Naive B cell (primary cell): ENCODE measurements at places on chromosomes 1 and 21.

- DNase-seq: no peak
Measured at GRCh38 chr1:10181154-10181553, 29.2 kb upstream of the KIF1B start.

DNA sequence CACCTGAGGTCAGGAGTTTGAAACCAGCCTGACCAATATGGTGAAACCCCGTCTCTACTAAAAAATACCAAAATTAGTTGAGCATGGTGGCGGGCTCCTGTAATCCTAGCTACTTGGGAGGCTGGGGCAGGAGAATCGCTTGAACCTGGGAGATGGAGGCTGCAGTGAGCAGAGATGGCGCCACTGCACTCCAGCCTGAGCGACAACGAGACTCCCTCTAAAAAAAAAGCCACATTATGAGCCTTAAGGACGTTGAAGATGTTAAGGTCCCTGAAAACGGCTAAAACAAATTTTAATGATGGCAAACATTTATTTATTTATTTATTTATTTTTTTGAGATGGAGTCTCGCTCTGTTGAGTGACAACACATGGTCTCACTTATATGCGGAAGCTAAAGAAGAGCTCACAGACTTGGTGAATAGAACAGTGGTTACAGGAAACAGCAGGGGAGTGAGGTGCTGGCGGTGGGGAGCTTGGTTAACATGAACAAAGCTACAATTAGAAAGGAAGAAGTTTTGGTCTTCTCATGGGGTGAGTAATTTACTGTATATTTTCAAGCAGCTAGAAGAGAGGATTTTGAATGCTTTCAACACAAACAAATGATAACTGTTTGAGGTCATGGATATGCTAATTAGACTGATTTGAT is 47.1 kb downstream of the TCP10L start:
- DNase-seq: no peak

- DNase-seq: no peak
Measured at GRCh38 chr21:45539046-45539795, 3.0 kb downstream of the SLC19A1 start.

DNA sequence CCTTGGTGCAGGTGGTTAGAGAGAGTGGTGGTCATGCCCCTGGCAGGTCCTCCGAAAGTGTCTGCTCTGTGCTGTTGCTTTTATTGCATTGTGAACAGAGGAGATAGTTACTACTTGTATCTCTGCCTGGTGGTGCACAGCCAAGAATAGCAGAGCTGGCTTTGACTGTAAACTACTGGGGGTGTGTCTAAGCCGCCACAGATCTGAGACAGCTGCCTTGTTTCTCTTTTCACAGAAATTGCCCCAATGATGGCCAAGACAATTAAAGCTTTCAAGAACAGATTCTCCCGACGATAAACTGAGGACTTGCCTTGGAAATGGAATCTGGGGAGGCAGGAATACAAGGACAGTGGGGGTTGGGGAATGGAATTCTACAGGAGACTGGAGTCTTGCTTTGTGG is 16.0 kb downstream of the ELOA start:
- no peak for DNase-seq

DNA sequence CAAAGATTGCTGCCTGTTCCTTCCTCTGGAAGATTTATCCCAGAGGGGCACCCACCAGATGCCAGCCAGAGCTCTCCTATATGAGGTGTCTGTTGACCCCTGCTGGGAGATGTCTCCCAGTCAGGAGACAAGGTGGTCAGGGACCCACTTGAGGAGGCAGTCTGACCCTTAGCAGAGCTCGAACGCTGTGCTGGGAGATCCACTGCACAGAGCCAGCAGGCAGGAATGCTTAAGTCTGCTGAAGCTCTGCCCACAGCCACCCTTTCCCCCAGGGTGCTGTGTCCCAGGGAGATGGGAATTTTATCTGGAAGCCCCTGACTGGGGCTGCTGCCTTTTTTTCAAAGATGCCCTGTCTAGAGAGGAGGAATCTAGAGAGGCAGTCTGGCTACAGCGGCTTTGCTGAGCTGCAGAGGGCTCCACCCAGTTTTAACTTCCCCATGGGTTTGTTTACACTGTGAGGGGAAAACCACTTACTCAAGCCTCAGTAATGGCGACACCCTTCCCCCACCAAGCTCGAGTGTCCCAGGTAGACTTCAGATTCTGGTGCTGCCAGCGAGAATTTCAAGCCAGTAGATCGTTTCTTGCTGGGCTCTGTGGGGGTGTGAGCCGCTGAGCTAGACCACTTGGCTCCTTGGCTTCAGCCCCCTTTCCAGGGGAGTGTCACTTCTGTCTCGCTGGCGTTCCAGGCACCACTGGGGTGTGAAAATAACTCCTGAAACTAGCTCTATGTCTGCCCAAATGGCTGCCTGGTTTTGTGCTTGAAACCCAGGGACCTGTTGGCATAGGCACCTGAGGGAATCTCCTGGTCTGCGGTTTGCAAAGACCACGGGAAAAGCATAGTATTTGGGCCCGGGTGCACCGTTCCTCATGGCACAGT is 51.1 kb upstream of the PDC start:
- peak; percentile 31 for DNase-seq

DNA sequence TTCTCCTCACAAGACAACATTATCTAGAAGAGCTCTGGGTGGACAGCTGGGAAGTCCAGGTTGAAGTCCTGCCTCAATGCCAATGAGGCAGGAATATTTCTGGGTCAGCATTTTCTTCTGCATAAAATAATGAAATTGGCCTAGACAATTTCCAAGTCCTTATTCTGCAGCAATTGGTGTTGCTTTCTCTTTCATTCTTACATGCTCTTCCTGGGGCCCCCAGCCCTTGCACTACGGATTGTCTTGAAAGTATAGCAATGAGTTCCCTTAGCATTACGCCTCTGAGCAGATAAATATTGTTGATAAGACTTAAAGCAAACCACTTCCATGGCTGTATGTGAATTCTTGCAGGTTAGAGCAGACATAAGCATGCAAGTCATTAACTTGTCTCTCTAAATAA is 188.5 kb downstream of the TGFBR3 start:
- no peak for DNase-seq

DNA sequence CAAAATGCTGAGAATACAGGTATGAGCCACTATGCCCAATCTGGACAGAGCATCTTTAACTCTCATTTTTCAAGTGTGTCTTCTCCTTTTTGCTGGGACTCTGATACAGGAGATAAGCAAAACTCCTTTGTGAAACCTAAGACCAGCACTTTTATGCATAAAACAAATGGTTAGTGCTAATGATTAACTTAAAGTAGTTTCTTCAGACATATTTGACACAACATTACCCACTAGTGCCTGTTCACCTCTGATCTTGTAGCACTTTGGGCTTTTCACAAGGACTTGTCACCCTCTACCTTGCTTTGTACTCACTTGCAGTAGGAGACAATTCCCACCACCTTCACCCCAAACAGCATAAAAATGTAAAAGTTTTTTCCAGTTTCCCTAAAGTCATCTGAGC is 216.3 kb downstream of the RGS7 start:
- DNase-seq: no peak

DNA sequence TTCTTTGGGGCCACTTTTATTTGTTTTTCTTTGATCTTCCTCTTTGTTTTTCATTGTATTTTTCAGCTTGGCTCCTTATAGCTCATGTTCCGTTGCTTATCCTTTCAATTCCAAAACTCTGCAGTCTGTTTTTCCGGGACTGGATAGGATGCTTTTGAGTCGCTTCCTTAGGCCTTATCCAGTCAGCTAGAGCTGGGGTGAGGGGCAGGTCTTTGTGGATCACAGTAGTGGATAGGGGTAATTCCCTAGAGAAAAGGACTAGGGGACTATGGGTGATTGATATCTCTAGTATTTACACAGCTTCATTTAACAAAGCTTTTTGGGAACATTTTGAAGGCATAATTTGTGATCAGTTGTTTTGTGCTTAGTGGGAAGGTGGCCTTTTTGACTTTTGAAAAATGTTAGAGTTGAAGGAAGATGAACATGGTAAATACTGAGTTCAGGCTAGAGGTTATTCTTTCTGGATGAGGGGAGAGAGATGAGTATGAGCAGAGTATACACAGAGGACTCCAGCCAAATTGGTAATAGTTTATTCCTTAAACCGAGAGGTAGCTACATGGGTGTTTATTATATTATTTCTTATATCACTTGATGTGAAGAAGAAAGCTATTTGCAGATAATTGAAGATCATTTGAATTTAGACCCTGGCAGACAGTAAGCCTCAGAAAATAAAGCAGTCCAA is 22.5 kb downstream of the CEP350 start:
- no peak for DNase-seq

DNA sequence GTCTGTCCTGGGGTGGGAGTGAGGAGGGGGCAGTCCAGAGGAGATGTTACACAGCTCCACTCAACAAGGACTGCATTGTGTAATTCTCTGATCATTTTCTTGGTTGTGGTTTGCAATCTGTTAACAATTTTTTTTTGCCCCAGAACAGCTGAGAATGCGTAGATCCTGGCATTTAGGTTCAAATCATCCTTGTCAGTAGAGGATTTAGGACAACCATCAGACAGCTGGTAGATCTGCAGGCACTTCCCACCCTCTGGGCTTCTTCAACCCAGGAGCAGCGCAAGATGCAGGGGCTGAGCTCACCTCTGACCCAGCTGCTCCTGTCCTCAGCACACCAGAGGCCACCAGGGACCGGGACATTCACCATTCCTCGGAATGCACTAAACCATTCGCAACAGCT is 13.5 kb downstream of the BCAR3 start:
- no peak for DNase-seq

DNA sequence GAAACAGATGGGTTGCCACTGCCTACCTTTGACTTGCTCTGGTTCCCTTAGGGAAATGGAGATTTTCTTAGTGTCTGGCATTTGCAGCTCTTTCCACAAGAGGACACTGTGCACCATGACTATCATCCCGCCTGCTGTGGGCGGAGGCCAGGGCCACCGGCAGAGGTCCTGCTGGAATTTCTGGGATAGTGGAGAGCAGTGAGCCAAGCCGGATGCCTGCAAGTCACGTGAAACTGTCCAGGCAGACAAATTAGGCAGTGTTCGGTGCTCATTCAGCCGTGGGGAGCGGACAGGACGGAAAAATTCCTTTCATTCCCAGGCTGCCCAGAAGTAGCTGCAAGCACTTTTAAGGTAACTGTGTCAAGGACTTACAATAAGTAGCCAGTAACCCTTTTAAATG is 43.4 kb downstream of the IGSF5 start:
- no peak for DNase-seq

DNA sequence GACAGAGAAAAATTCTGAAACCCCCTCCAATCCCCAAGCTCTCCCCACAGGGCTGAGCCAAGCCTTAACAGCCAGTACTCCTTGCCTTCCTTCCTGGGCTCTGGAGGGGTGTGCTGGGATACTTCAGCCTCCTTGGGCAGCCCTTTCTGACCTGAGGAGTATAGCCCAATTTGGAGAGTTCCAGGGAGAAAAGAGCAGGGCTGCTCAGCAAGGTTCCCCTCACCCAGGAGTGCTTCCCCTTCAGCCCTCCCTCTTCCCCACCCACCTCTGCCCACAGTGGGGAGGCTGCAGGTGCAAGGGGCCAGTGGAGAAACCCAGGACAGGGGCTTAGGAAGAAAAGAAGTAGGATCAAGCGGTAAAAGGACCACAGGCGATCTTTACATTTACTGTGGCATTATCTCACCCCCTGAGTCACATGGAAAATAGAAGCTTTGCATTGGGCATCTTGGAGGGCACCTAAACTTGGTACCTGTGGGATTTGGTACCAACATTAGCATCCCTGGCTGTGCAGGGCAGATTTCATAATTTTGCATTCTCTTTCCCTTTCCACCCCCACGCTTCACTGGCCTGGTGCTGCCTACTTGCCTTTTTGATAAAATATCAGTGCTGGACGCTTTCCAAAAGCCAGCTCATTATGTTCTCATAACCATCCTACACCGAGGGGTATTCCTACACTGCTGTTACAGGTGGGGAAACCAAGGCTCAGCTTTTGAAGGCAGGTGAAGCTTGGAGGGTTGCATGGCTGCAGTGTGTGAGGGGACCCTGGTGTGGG is 2.8 kb upstream of the ADORA1 start:
- DNase-seq: no peak

DNA sequence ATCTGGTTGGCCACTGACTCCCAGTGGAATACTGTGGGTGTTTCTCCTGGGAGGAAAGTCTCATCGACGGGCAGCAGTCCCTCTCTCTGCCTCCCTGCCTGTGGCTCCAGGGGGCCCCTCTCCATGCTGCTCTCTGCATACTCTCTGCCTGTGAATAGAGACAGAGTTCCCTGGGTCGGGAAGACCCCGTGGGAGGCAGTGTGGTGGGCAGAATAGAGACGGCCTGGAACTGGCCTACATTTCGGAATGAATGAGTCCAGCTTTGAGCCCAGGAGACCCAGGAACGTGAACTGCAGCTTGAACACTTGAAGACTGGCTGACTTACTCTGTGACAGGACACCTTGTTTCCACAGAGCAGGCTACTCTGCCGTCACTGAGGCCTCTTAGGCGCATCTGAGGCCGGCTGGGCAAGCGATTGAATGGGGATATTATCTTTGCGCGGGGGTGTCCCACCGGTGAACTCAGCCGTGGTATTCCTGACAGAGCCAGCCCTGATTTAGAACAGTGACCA is 64.0 kb downstream of the KIF21B start:
- DNase-seq: no peak

GRCh38 chr1:109783436-109783835 is 19.7 kb upstream of the EPS8L3 start:
- no peak for DNase-seq

DNA sequence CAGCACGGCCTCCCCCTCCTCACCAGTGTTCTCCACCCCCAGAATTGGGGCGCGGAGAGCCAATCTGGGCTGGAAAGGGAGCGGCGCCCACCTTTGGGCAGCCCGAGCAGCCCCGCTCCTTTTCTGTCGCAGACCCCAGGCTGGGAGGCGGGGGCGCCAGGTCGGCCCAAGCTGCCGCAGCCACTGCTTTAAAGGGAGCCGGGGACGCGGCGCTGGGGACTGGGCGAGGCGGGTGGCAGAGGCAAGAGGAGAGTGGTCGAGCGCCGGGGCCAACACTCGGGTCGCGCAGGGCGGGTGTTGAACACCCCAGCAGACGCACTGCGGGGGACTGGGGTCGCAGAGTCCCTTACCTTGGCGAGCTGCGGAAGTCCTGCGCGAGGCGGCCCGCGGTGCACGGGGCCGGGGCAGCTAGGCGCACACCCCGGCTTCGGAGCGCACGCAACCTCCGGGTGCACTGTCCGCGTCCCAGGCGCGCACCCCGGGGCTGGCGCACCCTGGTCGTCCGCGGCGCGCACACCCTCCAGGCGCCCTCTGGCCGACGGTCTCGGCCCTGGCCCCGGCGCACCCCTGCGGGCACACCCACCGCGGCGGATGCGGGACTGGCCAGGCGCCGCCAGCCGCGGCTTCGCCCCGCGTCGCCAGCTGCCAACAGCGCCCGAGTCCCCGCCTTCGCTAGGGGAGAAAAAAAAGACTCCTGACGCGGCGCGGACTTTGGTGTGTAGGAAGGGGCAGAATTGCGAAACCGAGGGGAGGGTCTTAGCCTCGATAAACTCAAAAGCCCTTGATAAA is at the start of gene KANK4:
TSS of gene KANK4 (minus strand) at position 679 of the 789 bp plus-strand sequence. CDS start 37,870 bp downstream, outside the sequence.
- no peak for DNase-seq
